ENCODE measurements at places on chromosomes 3 and 15.

DNA sequence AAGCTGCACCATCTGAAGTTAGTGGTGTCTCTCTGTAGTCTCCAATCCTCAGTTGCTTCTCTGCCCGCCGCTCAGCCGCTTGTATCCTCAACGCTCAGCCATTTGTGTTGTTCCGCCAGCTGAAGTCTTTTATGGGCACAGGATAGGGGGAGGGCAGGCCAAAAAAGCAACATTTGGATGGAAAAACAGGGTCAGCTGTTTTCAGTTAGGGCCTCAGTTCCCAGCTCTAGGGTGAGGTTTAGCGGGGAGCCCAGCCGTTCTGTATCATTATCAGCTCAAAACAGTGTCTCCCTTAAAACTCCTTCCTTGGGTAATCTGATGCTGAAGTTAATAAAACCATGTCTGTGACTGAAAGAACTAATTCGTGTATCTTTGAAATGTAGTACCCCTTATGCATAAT, 329.5 kb upstream of the AZI2 start:
- no peak for DNase-seq

DNA sequence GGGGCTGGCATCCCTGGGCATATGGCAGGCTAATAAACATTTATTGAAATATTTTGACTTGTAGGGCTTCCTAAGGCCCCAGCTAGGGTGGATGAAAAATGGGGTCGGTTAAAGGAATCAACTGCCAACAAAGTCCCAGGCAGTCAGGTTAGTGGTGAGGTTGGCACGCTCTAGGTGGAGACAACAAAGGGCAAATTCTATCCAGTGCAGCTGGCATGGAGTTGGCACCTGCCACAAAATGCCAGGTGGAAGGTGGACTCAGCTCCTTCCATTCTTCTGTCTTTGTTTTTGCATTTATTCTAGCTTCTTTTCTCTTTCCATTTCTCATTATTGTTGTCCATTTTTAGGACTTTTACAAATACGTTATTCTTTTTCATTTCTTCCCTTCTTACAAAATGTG, 31.0 kb downstream of the LCMT2 start:
- DNase-seq = no peak

DNA sequence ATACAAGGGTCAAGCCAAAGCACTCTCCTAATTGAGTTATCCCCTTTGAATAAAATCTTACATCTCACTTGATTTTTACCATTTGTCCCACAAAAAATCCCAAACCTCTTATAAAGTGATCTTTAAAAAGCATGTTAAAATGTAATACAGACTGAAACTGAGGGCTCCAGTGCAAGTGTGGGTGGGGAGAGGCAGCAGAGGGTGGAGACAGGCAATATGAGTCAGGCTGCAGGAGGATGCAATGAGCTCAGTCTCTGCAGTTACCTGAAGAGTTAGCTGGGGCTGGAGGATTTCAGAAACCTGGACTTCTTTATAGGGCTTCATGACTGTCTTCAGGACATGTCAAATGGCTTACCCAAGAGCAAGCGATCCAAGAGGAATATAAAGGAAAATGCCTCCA, 14.2 kb upstream of the COLQ start:
- no peak for DNase-seq

GRCh38 chr15:40100123-40100946, 8.3 kb downstream of the BMF start:
- no peak for DNase-seq

- no peak for DNase-seq
Observed at GRCh38 chr3:192870822-192871221, 46.8 kb downstream of the MB21D2 start.

DNA sequence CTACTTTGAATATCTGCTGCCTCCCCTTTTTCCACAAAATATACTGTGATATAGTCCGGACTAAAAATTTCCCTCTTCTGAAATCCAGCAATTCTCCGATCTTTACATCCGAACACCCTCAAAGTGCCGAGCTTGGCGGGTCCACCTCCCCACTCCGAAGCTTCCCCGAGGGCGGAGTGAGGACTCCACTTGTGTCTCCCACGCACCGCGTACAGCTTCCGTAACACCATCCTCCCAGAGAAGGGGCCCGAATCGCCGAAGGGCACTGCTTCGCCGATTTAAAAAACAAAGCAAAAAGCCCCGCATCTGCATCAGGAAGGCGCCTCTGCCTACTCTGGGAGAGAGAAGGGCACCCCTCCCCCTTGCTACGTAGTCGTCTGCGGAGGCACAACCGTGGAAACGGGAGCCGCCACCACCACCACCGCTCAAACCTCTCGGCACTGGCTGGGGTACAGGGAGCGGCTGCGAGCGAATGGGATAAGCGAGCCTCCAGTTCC, 551 bp downstream of the NCBP2 start:
- peak; percentile 15 for DNase-seq

- no peak for DNase-seq
Observed at GRCh38 chr15:65577129-65577996, 33.6 kb downstream of the INTS14 start.

- no peak for DNase-seq
Observed at GRCh38 chr3:77055841-77056341, 16.0 kb downstream of the ROBO2 start.

- DNase-seq = no peak
Observed at GRCh38 chr3:180580934-180581333, 21.0 kb upstream of the TTC14 start.

DNA sequence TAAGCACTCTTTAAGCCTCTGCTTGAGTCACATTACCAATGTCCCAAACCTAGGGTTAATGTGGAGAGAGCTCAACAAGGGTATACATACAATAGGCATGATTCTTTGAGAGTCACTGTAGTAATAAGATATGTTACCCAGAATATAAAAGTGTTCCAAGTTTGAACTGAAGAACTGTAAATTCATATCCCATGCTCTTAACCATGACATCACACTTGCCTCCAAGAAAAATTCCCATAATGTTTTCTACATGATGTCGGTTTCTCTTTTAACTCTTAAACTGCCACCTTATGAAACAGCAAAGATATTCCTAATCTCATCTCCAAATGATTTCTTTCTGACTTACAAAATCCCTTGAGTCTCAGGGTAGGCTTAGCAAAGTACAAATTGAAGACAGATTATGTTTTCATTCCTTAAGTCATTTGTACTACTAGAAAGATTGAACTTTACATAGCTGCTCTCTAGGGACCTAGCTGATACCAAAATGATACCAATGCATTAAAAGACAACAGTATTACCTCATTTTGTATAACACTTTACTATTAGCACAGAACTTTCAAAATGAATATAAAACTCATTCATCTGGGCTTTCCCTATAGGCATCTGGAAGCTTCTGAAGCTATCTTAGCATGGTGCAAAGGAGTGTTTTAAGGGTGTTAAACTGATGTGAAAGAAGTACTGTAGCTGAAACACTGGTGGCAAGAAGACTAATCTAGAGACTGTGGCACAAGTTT, 127.1 kb downstream of the KCNMB2 start:
- DNase-seq = no peak

DNA sequence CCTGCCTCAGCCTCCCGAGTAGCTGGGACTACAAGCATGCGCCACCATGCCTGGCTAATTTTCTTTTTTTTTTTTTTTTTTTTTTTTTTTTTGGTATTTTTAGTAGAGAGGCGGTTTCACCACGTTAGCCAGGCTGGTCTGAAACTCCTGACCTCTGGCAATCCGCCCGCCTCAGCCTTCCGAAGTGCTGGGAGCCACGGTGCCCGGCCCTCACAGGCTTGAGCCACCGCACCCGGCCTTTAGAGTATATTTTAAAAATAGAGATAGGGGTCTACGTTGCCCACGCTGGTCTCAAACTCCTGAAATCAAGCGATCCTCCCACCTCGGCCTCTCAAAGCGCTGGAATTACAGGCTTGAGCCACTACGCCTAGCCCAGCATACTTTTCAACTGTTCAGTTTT, 93.4 kb upstream of the CHD2 start:
- DNase-seq = no peak

DNA sequence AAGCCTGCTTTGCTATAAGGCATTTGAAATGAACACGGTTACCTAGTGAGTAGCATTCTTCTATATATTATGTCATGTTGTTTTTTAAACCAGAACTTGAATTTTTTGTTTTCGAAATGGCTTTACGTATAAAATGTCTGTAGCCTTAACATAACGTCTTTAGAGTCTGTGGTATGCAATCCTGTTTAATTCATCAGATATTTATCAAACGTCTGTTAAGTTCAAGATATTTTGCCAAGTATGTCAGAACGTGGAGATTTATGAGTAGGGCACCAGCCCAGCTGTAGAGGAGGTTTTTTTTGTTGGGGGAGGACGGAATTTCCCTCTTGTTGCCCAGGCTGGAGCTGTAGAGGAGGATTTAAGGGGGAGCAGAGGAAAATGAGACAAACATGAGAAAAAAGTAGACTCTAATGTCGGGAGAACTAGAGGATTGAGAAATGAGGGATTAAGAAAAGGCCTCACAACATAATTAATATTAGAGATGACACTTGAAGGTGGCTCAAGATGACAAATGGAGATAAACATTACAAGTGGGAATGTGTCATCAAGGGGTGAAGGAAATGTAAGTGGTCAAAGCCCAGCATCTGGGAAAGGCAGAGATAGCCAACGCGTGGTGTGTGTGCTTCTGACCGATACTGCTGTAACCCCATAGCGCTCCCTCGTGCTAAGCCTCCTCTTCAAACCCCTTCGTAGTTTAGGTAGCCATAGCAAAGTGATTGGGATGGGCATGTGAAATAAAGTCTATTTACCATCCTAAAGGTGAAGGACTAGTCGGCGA, 154.0 kb upstream of the GOLGA6L4 start:
- no peak for DNase-seq

DNA sequence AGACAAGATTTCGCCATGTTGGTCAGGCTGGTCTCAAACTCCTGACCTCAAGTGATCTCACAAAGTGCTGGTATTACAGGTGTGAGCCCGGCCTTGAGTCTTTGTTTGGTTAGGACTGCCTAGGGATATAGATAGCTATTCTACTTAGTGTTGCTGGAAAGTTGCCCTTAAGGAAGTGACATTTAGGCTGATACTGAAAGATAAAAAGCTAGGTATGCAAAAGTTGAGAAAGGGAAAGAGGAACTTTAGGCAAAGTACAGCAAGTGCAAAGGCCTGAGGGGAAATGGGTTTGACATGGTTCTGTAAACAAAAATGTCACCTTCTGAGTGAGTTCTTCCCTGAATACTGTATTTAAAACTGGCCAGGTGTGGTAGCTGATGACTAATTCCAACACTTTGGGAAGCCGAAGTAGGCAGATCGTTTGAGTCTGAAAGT, 111.5 kb downstream of the ZNF609 start:
- no peak for DNase-seq

GRCh38 chr3:62496503-62496902, 123.2 kb upstream of the FEZF2 start:
- no peak for DNase-seq

GRCh38 chr3:65996589-65996988, 42.1 kb downstream of the MAGI1 start:
- no peak for DNase-seq

- DNase-seq = no peak
Observed at GRCh38 chr3:9175421-9175820, 74.0 kb downstream of the SRGAP3 start.

DNA sequence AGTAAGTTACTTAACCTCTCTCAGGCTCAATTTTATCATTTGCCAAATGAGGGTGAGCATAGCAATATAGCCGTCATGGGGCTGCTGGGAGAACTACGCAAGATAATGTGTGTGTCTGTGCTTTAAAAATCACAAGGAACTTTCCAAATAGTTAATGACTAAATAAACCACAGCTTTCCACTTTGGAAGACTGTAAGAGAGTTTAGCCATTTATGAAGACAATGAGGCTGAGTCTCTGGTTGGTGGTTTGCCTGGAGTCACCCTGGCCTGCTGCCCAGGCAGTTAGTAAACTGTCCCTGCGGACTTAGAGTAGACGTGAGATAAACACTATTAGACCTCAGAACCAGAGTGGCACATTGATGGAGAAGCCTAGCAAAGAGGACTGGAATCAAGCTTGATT, 357.7 kb downstream of the CLSTN2 start:
- DNase-seq = peak; percentile 97

DNA sequence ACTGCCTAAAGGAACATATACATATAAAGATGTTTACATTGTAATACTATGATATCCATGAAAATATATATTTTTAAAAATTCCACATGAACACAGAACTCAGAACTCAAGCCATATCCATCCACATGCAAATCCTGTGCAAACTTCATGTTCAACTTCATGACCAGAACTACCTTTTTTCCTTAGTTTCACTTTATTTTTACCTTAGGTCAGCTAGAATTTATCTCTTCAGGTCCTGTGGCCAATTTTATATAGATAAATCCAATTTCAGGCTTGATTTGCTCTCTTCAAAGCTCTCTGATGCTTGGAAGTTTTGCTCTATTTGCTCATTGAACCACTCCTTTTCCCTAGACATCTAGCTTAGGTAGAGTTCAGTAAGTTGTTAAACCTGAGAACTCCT, 38.8 kb downstream of the ZPLD1 start:
- DNase-seq = no peak

DNA sequence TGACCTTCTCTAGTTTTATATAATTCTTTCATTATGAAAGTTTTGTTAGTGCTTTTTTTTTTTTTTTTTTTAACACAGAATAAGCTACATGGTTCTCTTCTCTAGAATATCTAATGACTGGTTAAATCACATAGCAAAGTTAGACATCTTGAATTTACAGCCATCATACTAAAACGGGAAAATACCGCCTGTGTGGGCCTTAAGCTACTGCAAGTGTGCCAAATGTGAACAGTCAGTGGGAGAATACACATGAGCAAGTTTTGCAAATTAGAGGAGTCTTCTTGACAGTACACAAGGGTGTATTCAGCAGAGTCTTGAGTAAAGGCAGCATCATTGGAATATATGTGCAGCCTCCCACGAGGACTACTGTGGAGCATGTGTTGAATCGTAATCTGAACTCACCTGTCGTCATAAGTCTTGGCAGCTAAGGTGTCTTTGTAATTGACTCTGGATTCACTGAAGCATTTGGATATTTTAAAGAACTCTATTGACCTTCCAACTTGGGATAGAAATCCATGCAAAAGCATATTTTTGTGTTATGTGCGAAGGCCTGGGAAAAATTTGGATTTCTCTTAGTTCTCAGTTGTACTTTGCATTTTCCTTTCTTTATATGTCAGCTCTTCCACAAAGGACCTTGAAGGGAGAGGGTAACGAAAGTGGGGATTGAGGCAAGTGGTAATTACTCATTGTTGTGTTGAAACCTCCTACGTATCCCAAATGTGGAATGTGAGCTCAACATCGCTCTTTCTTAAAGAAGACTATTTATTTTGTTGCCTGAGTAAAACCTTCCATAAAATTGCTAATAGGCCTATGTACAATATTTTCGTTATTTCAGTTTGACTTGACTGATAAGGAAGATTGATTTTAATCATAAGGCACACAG, 117.4 kb downstream of the ATG7 start:
- DNase-seq = no peak

DNA sequence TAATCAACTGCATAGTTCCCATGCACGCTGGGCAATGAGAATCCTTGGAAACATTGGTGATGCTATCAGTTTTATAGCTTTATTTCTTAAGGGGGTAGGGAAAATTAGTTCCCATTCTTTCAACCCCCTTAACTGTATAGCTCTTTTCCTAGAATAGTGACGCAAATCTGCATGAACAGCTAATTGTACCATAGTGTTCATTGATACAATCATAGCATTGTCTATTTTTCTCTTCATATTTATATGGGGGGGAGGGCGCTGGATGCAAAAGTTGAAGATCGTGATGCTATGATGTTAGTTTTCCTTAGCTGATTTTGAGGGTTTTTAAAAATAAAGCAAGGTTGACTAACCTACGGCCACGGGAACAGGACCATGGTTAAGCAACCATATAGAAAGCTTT, 32.4 kb upstream of the SAMMSON start:
- DNase-seq = no peak

GRCh38 chr15:38699633-38700230, 135.1 kb upstream of the RASGRP1 start:
- no peak for DNase-seq
